ENCODE measurements at places on chromosomes 6 and 20.

DNA sequence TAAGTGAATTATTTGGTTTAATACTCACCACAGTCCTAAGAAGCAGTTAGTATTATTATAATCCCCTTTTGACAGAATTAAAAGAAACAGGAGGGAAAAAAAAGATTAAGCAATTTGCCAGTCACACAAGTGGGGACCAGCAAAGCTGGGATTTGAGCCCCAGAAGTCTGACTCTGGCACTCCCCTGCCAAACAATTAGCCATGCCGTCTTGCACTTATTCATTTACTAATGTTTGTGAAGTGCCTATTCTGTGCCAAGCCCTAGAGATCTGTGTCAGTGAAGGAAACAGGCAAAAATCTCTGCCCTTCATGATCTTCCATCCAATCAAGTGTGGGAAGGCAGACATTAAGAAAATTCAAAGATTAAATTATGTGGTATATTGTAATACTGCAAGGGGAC is 126.0 kb upstream of the TOP1 start:
- no peak for DNase-seq

GRCh38 chr6:148288541-148288940 is 54.1 kb upstream of the SASH1 start:
- DNase-seq, result no peak

- DNase-seq, result no peak
Observed at GRCh38 chr6:56293781-56294180, 46.4 kb upstream of the COL21A1 start.

DNA sequence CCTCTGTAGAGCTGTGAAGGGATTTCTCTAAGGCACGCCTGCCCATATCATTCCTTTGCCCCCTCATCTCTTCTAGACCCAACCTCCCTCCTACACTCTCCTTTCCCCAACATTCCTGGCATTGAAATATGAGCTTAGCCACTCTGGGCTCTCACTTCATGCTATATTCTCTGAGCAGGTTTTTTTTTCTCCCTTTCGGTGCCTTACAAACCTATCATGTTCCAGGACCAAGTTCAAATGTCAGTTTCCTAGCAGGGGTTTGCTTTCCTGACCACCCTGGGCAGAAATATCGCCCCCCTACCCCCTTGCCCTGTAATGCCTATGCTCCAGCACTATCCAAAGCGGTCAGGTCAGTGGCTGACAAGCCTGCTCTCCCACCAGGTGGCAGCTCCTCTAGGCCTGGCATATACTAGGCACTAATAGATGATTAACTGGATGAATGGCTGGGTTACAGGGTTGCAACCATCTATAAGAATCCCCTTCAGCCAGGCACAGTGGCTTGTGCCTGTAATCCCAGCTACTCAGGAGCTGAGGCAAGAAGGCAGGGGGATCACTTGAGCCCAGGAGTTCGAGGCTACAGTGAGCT is 25.7 kb upstream of the AAR2 start:
- DNase-seq, result no peak

DNA sequence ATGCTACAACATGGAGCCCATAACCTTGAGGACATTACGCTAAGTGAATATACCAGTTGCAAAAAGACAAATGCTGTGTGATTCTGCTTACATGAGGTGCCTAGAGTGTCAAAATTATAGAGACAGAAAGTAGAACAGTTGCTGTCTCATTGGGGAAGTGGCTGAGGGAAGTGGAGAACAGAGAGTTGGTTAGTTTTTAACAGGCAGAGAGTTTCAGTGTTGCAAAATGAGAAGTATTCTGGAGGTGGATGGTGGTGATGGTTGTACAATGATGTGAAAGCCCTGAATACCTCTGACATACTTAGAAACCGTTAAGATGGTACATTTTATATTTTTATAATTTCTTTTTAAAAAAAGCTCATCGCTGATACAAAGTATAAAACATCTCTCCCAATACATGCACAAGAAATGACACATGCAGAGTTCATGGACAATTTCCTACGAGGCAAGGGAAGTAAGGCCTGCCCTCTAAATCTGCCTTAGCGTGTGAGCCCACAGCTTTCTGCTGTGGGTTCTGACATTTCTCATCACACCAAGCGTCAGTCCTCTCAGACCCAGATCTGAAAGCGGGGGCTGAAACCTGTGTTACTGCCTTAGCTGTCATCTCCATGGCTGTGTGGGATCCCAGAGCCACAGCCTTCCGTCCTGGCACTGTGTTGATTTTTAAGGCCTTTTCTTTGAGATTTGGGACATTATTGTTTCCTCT is 126.0 kb downstream of the RNASET2 start:
- no peak for DNase-seq

- DNase-seq, result no peak
Observed at GRCh38 chr6:17589406-17590096, 10.6 kb upstream of the FAM8A1 start.

Measured in LNCaP clone FGC (cell line).